Central memory CD4-positive, alpha-beta T cell (primary cell): ENCODE measurements at places on chromosomes 11 and 22.

DNA sequence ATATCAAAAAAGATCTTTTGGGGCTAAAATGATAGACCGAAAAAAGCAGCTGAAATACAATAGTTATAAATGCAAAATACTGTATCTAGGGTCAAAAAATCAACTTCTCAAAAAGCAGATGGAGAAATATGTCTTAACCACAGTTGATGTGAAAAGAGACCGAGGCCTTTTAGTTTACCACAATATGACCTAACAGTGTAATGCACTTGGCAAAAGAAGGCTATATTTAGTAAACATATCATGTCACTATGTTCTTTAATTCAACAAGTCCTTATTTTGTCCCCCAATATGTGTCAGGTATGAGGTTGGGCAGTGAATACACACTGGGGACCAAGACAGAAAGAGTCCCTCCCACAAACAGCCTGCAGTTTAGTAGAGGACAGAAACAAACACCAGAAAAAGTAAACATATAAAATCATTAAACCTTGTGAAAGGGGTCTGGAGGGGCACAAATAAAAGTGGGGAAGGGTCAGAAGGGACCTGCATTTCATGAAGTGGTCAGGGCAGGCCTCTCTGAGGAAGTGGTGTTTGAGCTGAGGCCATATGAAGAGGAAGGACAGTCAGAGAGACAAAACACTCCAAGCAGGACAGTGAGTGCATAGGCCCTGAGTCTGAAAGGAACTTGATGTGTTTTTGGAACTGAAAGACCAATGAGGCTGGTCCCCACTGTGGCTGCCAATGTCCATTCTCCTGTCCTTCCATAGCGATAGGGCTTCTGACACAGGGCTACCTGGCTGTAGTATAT lies 53.4 kb downstream of the LIF start:
- no peak for DNase-seq

DNA sequence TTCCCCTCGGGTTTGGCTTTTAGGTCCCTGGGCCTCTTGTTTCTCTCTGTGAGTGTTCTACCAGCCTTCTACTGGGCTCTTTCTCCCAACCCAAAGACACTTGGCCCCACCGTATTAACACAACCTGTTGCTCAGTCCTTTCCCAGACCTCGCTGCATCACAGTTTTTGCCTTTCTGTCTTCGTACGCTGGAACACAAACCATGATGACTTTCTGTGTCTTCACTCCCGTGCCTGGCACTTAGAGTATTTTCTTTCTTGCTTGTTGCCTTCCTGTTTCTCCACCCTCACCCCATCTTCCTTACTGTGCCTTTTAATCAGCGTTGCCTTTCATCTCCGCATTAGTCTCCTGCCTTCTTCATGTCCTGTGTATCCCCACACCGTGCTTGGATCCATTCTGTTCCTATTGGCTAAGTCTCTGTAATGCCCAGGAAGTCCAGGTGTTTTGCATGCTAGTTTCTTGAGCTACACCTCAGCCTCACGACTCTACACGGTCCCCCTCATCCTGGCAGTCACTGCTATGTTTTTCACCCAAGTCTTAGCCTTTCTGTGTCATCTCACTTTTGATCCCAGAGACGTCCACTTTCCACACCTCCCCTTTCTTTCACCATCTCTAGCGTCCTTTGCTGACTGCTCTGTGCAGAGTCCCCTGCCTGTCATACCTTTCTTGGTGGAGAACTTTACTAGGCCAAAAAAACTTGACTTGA lies 1.6 kb downstream of the MARK2 start:
- DNase-seq: no peak

DNA sequence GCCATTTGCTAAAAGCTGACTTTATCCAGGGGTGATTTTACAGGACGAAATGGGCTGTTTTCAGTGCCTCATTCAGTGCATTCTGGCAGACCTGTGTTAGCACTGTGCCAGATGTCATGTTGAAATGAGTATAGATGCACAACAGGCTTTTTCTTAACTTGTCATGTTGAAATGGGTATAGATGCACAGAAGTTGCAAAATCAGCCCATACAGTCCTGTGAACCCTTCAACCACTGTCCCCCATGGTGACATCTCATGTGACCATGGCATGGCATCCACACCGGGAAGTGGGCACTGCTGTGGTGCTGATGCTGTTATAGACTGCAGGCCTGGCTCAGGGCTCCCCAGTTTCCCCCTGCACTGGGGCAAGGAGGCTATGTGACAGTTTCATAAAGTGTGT lies 2.5 kb downstream of the TALDO1 start:
- no peak for DNase-seq

DNA sequence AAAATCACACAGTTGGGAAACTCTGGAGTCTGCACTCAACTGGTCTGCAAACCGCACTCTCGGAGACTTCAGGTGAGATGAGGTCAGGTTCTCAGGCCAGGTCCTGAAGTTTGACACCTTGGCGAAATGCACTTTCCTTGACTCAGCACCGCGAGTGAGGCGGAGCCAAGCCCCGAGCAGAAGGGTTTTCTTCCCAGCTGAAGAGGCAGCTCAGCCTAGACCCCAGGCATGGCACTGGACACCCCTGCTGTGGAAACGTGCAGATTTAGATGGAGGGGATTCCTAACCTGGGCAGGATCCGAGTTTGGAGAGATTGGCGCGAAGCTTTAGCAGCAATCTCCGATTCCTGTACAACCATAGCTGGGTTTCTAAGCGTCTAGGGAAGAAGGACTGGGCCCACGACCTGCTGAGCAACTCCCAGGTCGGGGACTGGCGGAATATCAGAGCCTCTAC lies 835 bp upstream of the MYOD1 start:
- no peak for DNase-seq

DNA sequence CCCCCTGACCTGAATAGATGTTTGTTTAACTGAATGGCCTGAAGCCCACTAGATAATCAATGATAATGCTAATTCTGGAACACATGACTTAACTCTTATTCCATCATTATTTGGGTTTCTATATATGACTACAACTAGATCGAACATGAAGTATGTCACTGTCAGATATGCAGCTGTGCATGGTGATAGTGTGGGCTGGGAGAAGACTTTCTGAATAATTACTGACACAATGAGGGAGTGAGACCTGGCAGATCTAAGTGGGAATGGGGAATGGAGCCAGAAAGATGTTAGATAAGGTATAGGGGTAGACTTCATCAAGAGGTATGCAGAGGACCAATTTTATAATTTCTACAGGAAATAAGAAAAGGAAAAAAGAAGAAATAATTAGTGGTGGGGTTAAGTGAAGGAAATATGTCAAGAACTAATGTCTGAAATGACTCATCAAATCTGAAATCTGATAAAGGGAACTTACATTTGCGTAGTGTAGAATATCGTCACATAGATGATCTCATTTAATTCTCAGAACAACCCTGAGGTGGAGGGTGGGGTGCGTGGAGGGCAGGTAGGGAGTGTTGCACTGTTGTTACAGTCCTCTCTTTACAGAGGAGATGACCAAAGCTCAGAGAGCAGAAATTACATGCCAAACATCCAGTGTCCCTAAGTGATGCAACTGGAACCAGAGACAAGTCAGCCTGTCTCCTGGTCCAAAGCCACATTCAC lies 68.2 kb upstream of the EED start:
- no peak for DNase-seq

GRCh38 chr11:86118253-86118652 lies 49.4 kb upstream of the PICALM start:
- DNase-seq: no peak

- no peak for DNase-seq
Observed at GRCh38 chr11:129702410-129703398, 112.9 kb upstream of the TMEM45B start.

GRCh38 chr11:2149864-2150847 lies 10.9 kb downstream of the INS start:
- no peak for DNase-seq

- DNase-seq: peak; percentile 53
Observed at GRCh38 chr11:66183494-66184048, 84.9 kb upstream of the RAB1B start.

DNA sequence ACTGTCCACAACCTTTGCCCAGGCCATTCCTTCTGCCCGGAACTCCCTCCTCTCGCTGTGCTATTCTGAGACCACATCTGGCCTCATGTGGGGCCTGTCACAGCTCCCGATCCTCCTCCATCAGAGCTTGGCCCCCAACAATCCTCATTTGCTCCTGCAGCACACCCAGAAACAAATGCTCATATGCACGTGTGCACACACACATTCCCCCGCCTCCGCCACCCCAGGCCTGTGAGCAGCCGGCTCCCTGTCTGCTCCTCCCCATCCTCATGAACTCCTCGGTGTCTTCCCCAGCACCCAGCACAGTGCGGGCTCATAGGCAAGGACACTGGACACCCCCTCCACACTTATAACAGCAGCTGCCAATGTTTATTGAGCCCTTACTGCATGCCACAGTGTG lies 29.7 kb upstream of the PICK1 start:
- no peak for DNase-seq

- no peak for DNase-seq
Observed at GRCh38 chr11:2467695-2468055, 22.9 kb downstream of the KCNQ1 start.

GRCh38 chr11:127859941-127860354 lies 727.4 kb downstream of the ETS1 start:
- DNase-seq: no peak

DNA sequence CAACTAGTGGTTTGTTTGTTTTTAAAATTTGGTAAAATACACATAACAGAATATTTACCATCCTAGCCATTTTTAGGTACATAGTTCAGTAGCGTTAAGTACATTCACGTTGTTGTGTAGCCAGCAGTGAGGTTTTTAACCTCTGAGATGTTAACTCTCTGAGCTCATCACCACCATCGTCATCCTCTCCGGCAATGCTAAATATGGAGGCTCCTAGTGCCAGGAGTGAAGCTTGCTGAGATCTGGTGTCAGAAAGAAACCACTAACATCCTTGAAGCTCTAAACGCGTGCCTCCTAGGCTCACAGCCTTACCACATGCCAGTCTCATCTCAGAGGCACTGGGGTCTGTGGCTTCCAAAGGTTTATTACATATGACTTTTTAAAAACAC lies 330.2 kb upstream of the B3GAT1 start:
- no peak for DNase-seq
